ENCODE measurements at places on chromosomes 7 and 10.

DNA sequence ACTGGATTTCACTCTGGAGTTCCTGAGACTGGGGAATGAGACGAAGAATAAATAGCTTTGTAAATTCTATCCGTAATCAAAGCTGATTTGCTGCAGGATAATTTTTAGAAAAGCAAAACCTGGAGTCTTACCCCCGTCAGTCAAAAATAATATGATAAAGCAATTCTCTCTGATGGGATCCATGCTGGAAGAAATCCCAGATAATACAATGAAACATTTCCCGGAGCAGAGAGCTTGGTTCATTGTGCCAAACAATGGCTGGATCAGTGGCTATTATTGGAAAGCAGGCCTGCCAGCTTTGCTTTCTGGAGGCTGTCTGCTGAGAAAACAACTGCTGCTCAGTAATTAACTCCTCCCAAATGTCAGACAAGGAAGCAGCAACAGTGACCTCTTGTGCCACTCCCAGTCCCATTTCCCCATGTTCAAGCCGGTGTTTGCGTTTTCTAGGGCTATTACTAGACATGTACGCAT, 609.4 kb upstream of the PCDH15 start:
- DNase-seq: no peak

DNA sequence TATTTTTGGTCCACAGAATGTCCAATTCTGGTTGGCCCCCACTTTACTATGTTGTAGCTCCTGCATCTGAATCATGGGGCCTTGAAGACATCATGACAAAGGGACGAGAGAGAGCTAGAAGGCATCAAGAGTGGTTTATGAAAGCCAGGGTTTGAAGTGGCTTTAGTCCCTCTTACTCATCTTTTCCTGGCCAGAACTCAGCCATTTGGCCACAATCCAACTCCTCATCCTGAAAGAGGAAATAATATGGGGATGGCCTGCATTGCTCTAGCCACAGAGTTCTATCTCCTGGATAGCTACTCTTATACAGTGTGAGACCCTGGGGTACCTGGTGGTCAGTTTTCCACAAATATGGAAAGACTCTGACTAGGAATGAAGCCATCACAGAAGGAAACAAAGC, 418.9 kb downstream of the XPNPEP1 start:
- DNase-seq: no peak

GRCh38 chr7:38335492-38336147, 62.2 kb upstream of the TARP start:
- DNase-seq: peak; percentile 61

- no peak for DNase-seq
Observed at GRCh38 chr10:128938558-128938957, 528.5 kb upstream of the MGMT start.

DNA sequence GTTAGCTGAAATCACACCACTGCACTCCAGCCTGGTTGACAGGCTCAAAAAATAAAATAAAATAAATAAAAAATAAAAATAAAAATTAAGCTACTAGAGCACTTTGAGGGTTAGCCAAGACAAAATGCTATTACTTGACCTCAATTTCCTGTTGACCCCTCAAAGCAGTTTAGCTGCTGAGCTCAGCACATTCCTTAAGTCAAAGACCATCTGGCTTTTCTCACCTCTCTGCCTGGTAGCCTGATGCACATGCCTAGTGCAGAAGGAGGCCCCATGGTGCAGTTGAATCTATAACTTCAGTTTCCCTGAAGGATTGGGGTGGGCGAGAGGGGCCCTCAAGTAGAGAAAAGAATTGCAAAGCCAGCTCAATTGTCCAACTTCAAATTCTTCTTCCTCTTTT, 211.1 kb upstream of the GALNT17 start:
- DNase-seq: no peak

DNA sequence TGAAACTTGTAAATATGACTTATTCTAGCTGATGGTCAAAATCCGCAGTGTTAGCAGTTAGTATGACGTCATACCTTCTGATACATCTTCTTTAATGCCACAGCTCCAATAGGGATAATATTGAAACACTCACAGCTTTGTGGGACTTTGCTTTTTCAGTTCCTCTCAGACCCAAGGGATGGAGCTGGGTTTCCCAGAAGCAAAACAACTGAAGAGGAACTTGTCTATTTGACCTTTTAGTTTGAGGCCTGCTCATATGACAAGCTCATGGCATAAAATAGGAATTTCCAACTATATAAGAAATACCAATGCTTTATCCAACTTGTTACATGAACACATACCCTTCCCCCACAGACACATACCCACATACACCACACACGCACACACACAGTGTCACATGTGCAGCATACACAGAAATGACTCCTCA, 31.6 kb upstream of the C10orf67 start:
- no peak for DNase-seq

DNA sequence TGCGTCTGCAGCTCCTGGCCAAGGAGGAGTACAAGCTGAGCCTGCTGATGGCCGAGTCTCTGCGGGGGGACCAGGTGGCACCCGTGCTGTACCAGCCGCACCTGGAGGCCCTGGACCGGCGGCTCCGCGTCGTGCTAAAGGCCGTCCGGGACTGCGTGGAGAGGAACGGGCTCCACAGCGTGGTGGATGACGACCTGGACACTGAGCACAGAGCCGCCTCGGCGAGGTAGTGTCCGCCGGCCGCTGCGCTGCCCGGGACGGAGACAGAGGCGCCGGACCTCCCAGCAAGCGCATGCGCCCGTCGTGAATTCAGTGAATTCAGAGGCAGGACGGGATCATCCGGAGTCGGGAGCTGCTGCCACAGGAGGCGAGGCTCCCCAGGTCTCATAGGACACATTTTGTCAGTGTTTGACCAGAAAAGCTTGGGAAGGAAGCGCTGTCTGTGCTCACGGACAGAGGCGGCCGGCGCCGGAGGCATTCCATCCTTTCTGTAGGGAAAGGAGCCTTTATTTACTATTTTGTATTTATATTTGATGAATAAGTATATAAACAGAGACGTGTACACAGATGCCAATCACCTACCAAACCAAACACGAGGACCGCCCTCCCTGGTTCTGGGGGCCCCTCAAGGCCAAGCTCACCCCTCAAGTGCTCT, 30.1 kb upstream of the FOXL3 start:
- DNase-seq: no peak

DNA sequence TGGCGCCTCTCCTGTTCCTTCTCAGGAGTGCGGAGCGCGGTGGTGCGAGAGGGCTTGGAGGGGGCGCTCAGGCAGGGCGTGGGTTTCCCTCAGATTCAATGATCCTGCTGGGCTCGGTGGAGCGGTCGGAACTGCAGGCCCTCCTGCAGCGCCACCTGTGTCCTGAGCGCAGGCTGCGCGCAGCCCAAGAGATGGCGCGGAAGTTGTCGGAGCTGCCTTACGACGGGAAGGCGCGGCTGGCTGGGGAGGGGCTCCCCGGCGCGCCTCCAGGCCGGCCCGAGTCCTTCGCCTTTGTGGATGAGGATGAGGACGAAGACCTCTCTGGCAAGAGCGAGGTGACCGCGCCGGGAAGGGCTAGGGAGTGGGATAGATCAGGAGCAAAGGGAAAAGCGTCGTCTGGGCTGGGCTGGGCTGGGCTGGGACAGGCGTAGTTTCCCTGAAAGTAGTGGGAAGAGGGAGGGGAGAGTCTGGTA, 17.0 kb downstream of the FAM131B start:
- DNase-seq: peak; percentile 18

GRCh38 chr7:71753956-71754664, 622.2 kb downstream of the GALNT17 start:
- no peak for DNase-seq

DNA sequence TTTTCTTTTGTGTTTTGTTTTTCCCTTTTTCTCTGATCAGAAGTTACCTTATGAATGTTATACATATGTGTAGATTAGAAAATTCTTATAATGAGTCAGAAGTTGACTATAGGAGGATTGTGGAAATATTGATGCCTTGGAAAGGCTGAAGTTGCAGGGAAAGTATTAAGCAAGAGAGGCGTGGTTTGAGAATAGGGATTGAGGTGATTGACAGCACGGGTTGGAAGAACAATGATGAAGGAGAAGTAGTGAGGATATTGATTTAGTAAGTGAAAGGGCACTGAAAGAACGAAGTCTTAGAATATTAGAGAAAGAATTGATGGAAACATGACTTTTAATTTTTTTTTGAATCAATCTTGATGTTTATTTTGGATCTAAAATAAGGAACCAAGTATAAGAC, 176.0 kb downstream of the EXOC4 start:
- no peak for DNase-seq

GRCh38 chr7:151575410-151575809, 55.7 kb upstream of the RHEB start:
- no peak for DNase-seq

Data from stimulated activated CD4-positive, alpha-beta T cell treated with anti-CD3 and anti-CD28 coated beads, Interleukin-1b, Interleukin-23, amount 100 ng/mL, for 1 hour (primary cell).